Breast epithelium (tissue), 4 donors: ENCODE measurements at places on chromosomes 4 and X.

GRCh38 chr4:171966356-171966755, 153.2 kb downstream of the GALNTL6 start:
- DNase-seq = no peak

DNA sequence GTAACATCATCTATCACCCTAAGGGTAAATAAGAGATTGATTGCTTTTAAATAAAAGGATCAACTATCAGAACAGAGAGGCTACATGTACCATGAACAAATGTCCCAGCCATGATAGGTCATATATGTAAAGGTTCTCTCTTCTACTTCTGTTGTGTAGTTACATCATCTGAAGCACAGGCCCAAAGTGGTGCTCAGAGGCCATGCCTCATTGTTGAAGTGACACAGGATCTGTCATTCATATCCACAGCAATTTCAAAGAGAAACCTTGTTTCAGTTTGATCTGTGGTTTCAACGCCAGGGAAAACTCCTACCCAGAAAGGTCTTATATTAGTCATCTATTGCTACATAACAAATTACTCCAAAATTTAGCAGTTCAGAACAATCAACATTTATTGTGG, 269.2 kb upstream of the MAOA start:
- DNase-seq = no peak

- no peak for DNase-seq
Measured at GRCh38 chrX:47091149-47091775, 13.0 kb downstream of the RGN start.

DNA sequence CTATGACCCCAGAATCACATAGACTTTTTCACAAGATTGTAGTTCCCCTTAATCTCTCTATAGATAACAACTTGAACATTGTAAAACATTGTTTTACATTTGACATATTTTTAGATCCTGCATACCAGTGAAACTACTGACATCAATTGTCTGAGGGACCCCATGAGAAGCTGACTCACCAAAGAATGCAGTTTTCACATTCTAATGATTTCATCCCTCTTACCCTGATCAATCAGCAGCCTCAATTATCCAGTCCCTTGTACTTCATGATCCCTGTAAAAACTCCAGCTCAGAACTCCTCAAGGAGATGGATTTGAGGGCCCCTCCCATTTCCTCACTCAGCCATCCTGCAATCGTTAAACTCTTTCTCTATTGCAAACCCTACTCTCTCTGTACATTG, 411.0 kb upstream of the NDST3 start:
- no peak for DNase-seq

- no peak for DNase-seq
Measured at GRCh38 chr4:189162888-189163287, 777.8 kb upstream of the FRG1 start.

- DNase-seq = peak; percentile 65
Measured at GRCh38 chrX:150200820-150201287, 162.3 kb upstream of the MAMLD1 start.

DNA sequence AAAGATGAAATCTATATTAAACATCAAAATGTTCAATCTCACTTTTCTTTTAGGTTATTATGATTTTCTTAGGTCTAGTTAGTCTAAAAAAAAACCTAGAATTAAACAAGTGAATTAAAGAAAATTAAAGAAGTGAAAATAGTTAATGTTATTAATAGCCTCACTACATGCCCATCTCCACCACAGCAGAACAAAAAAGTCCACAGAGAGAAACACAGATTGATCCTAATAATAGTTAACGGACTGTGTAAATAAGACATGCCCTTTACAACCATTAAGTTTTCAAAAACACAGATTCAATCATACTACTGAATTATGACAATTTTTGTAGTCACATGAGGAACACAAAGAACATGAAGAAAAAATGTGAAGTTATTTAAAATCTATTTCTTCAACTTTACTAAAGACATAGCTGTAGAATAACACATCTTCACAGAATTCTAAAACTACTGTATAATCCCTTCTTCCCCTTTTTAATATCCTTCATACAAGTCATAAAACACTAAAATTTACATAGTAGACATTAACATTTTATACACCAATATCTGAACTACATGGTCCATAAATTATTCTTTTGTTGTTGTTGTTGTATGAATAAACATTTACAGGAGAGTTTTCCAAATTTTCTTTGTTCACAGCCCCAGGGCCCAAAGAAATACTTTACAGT, 15.3 kb downstream of the HELQ start:
- no peak for DNase-seq

DNA sequence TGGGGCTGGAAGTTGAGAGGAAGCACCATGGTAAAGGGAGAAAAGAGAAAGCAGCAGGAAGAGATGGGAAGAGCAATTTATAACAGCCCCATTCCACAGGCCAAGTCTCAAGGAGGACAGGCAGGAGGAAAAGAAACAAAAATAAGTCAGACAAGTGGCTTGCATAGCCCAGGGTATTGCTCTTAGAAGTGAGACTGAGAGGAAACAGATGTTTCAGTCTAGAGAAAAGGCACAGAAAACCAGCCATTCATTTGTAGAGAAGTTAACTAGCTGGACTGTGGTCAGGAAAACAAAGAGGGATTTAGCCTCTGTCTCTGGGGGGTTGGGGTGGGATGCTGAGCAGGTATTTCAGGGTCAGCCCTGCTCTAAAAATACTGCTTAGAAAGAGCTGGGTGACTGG, 175.0 kb upstream of the ARHGEF9 start:
- DNase-seq = no peak

DNA sequence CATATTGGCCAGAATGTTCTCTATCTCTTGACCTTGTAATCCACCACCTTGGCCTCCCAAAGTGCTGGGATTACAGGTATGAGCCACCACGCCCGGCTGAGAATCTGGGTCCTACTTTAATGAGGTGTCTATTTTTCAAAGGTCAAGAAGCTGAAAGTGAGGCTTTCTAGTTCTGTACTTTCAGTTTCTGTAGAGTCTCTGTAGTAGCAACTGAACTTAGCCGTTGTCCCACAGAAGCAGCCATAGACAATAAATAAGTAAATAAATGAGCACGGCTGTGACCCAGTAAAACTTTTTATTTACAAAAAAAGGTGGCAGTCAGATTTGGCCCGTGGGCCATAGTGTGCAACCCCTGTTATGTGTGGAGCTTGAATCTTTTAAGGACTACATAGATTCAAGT, 92.0 kb downstream of the FNIP2 start:
- no peak for DNase-seq

DNA sequence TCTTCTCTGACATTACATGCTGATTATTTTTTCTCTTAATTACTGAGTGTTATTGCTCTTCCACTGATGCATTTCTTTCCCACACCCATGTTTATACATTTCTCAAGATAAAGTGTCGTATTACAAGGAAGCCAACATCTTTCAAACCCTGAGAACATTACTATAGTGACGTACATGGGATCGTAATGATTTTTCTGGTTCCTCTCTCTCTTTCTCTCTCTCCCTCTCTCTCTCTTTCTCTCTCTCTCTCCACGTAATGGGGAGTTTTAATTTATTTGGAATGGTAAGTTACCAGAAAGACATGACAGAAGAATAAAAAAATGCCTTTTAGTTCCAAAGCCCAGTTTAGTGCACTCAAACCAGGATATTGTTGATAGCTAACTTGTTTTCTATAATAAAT, 40.4 kb upstream of the MAPK10 start:
- DNase-seq = no peak

- no peak for DNase-seq
Measured at GRCh38 chr4:141783770-141784169, 147.4 kb downstream of the IL15 start.

GRCh38 chr4:162101337-162101736, 62.5 kb downstream of the FSTL5 start:
- no peak for DNase-seq

GRCh38 chr4:54586320-54586955, 71.3 kb upstream of the KIT start:
- DNase-seq = no peak

DNA sequence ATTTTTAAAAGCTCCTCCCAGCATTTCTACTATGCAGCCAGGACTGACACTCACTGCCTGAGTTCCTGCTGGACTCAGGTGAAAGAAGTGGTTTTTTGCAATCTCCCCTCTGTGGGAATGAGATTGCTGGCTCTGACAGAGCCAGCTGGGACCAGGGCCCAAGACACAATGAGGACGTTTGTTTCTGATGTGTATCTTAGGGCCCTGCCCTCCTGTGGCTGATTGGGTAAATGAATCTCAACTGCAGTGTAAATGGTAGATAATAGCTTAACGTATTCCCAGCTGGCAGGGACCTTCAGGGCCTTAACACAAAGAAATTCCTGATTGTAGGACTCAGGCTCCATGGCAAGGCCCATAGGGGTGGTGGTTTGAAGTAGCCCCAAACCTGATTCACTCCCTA, 85.8 kb upstream of the PRPS1 start:
- DNase-seq = no peak

GRCh38 chr4:37663552-37663951, 22.6 kb downstream of the RELL1 start:
- DNase-seq = no peak

DNA sequence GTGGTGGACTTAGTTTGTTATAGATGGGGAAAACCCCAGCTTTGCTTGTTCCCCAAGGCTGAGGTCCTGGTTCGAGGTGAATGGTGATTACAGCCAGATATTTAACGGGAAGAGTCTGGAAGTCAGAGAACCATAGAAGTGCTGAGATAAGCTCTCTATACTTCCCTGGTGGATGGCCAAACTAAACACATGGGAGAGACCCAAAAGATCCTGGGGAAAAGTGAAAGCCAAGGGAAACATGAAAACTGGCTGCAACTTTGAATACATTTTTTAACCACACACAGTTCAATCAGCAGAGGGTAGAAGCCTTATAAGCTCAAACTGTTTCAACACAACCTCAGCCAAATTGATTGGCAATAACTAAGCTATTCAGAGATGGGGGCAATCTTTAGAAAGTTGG, 29.3 kb upstream of the SRPX start:
- DNase-seq = no peak

- no peak for DNase-seq
Measured at GRCh38 chr4:94641702-94642560, 115.8 kb upstream of the BMPR1B start.

- no peak for DNase-seq
Measured at GRCh38 chrX:134554291-134554690, 94.3 kb downstream of the HPRT1 start.

- no peak for DNase-seq
Measured at GRCh38 chr4:99413140-99413539, 22.0 kb downstream of the ADH7 start.

- no peak for DNase-seq
Measured at GRCh38 chrX:45557387-45557786, 356.7 kb upstream of the DIPK2B start.

DNA sequence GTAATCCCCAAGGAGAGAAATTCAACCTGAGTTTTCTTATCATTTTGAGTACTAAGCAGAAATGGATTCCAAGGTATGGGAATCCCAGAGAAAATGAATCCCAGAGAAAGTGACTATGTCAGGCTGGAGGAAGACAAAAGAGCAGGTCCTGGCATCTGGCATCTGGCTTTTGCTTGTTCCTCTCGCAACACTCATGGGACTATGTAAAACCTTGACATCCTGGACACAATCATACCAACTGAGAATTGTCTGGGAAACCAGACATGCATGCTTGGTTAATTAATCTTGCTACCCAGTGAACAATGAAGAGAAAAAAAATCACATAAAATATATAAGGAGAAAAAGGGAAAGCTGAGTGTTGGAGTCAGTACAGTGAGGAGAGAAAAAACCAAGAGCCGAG, 12.9 kb downstream of the DCAF8L1 start:
- no peak for DNase-seq

GRCh38 chr4:2331043-2331420, 69.1 kb upstream of the MXD4 start:
- DNase-seq = no peak

DNA sequence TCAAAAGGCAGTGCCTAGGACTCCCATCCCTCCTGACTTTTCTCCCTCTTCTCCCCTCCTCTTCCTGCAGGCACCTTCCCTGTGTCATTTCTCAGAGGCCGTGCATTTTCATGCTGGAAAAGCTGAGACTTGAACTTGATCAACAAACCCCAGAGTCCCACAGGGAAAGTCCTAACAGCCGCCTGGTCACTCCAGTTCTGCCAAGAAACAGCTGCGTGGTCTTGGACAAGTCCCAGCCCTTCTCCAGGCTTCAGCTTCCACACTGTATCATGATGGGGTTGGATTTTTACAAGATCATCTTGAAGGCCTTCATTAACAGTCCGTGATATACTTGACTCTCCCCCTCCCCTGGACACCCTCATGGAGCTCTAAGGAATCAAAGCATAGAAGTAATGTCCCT, 366.0 kb downstream of the BCOR start:
- DNase-seq = no peak

- no peak for DNase-seq
Measured at GRCh38 chr4:42278709-42279324, 118.5 kb upstream of the SHISA3 start.

DNA sequence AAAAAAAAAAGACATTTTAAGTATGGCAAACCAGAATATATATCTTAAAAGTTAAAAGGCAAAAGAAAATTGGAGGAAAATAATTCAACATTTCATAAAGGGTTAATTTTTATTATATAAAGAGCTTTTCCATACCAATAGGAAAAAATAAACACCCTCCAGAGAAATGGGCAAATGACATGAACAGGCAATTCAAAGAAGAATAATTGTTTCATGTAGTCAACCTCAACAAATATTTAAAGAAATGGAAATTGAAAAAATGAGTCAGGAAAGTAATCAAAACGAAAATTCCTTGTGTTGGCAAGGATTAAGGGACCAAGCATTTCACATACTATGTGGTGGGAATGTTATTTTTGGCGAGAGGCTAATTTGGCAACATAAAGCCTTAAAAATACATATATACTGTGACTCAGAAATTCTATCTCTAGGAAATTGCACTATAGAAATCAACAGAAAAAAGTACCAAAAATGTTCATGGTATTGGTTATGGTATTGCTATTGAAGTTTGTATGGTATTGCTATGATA, 87.6 kb downstream of the HAUS3 start:
- DNase-seq = no peak

DNA sequence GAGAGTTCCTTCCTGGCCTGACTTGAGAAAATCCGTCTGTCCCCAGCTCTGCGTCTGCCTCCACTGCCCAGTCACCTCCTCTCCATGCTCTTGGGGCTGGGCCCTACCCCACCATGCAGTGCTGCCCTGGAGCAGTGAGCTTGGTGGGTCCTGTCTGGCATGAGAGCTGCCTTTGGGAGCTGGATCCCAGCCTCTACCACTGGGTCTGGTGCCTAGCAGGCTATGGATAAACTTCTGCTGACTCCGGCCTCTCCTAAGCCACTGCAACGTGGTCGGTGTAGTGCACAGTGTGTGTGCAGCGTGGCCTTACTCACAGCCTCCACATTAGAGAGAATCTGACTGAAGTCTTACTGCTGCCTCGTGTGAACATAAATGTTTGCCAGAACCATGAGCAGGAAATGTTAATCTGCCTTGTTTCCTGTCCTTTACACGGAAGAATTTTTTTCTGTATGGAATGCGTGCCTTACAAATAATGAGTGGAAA, 47.6 kb downstream of the HTT start:
- no peak for DNase-seq

- DNase-seq = no peak
Measured at GRCh38 chrX:747176-747575, 116.6 kb downstream of the SHOX start.

GRCh38 chr4:14961292-14961691, 41.0 kb upstream of the CPEB2 start:
- DNase-seq = no peak
